ENCODE measurements at places on chromosomes 3 and 15.

- DNase-seq = no peak
Measured at GRCh38 chr3:172601066-172601832, 78.0 kb upstream of the TNFSF10 start.

- DNase-seq = no peak
Measured at GRCh38 chr3:111096487-111097209, 25.0 kb downstream of the NECTIN3 start.

DNA sequence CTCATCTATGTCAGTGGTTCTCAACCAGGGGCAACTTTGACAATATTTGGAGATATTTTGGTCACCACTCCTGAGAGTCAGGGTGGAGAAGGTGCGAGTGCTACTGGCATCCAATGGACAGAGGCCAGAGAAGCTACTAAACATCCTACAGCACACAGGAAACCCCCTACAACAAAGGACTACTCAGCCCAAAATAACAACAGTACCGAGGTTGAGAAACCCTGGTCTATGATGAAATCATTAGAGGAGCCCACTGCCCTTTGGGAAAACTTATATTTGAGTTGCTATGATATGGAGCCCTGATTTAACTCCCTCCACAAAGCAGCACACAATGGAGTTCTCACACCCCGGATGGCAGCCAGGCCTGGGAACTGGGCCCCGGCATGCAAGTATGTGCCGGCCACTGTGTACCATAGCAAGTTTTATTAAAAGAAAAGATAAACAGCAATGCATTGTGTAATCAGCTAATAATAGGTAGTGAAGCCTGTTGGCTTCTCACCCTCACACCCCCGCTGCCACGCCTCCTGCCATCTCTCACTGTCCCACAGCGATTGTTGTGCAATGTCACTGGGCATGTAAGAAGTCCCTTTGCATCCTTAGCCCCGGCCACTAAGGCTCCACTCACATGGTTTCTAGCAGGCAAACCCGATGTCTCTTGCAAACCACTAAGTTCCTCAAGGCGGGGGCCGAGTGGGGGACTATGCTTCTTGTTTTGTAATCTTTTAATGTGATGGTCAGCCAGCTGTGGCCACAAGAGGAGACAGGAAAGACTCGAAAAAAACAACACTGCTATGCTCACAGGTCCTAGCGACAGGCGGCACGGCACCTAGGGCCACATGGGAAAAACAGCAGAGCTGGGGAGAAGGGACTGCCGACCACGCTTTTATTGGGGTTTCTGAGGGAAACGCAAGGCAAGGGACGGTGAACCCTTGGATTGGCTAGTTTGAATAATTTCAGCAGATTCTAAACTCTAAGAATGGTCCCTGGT is 110.0 kb downstream of the AQP9 start:
- no peak for DNase-seq

- no peak for DNase-seq
Measured at GRCh38 chr3:63478990-63479660, 173.3 kb upstream of the SNTN start.

GRCh38 chr3:110067527-110067926 is 730.2 kb upstream of the DPPA4 start:
- no peak for DNase-seq

GRCh38 chr3:117228466-117228865 is 518.9 kb downstream of the TUSC7 start:
- peak; percentile 18 for DNase-seq

GRCh38 chr3:13821126-13821525 is 58.7 kb downstream of the WNT7A start:
- no peak for DNase-seq

DNA sequence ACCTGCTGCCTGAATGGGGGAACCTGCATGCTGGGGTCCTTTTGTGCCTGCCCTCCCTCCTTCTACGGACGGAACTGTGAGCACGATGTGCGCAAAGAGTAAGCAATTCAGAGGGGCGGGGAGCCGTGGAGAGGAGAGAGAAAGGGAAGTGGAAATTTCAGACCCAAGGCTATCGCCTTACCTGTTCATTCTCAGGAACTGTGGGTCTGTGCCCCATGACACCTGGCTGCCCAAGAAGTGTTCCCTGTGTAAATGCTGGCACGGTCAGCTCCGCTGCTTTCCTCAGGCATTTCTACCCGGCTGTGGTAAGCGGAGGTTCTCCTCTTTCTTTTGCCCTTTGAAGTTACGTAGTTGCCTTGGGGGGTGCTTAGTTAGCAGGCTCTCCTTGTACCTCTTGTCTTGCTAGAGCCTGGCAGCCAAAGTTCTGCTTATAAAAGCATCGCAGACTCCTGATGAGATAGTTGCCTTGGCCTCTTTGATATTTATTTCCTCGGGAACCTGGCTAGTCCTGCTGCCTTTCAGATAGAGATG is 13.7 kb upstream of the LRRC2 start:
- DNase-seq = no peak

- no peak for DNase-seq
Measured at GRCh38 chr15:76837474-76837873, 67.7 kb downstream of the SCAPER start.

- DNase-seq = no peak
Measured at GRCh38 chr3:119557877-119558269, 1.5 kb downstream of the CD80 start.

GRCh38 chr3:123305192-123305591 is 103.4 kb downstream of the SEC22A start:
- DNase-seq = no peak

DNA sequence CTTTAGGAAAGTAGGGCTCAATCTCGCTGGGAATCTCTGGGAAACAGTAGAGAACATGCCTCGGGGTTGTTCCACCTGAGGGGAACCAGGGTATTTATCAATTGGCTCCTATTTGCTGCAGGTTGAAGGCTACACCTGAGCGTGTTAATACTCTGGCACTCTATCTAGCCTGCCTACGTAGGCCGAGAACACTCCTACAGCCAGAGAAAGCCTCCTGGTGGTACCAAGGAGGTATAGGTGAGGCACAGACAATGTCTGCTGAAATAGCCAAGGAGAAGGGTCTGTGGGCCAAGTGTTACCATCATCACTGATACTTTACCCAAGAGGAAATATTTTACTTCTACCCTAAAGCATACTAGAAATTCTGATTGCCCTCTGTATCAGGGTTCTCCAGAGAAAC is 341.0 kb upstream of the UBE2E2 start:
- DNase-seq = no peak

- no peak for DNase-seq
Measured at GRCh38 chr15:25431836-25432561, 6.8 kb downstream of the UBE3A start.

DNA sequence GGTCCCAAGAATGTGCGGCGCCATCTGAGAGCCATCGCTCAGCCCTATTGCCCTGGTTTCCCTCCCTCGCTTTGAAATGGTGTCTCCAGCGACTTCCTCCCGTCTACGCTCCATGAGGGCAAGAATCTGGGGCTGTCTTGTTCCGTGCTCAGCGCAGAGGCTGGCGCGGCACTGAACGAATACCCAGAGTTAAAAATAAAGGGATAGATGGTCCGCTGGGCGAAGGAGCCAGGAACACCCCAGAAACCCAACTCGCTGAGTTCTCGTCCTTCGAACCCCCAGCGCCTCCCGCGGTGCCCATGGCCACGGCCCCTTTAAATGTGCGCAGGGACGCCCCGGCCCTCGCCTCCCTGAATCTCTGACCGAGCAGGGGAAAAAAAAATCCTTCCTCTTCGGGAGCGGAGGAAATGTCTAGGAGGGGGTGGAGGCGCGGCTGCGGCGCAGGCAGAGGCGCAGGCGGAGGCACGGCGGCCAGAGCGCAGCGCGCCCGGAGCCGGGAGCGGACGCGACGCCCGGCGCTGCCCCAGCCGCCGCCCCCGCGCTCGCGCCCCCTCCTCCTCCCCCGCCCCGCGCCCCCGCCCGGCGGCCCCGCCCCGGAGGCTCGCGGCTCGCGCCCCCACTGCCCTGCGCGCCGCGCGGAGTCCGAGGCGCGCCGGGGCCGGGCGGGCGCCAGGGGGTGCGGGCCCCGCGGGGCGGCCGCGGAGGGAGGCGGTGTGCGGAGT is 8.5 kb upstream of the FGD5 start:
- no peak for DNase-seq

GRCh38 chr15:35728219-35728940 is 182.4 kb upstream of the DPH6 start:
- peak; percentile 45 for DNase-seq

DNA sequence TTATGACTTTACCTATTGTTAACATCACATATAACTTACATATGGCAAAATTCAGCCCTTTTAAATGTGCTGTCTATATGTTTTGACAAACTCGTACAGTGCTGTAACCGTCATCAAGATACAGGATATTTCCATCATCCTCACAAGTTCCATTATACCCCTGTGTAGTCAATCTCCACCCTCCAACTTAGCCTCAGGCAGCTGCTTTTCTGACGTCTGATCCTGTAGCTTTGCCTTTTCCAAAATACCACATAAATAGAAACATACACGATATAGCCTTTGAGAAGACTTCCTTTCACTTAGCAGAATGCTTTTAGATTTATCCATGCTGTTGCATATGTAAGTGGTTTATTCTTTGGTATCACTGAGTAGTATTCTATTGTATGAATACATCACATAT is 47.1 kb downstream of the SLC12A1 start:
- DNase-seq = no peak

GRCh38 chr3:78148986-78149717 is 1109.3 kb downstream of the ROBO2 start:
- DNase-seq = no peak

- no peak for DNase-seq
Measured at GRCh38 chr3:38455639-38456430, 2.1 kb downstream of the ACVR2B start.

GRCh38 chr3:146050691-146051090 is 110.3 kb downstream of the PLOD2 start:
- DNase-seq = no peak

DNA sequence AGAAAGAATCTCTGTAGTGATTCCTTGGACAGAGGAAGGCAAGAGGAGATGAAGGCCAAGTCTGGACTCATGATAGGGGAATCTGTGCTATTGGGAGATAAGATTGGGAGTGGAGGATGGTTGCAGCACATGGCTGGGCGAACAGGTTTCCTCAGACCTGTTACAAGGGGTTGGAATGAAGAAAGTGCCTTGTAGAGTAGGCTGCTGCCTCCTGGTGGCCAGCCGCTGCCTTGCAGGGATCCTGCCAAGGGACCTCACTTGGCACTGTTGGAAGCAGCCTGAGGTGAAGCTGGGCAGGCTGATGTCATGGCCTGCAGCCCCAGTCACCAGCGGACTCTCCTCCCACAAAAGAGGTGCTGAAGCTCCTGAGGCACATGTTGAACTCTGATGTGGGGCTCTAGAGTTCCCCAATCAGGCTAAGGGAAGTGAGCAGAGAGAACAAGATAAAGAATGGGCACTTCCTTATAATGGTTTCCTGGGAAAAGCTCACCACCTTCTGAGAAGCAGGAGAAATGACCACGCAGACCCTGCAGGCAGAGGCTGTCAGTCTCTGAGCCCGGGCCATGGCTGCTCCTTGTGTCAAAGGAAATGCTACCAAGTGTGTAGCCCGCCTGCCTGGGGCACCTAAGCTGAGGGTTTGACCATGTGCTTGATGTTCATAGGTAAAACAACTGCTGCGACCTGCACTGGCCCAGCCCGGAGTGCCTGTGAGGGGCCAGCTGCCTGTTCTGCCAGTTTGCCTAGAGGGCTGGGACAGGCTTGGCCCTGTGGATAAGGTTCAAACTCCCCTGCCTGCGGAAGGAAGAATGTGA is 1.6 kb upstream of the TEX264 start:
- DNase-seq = peak; percentile 80

DNA sequence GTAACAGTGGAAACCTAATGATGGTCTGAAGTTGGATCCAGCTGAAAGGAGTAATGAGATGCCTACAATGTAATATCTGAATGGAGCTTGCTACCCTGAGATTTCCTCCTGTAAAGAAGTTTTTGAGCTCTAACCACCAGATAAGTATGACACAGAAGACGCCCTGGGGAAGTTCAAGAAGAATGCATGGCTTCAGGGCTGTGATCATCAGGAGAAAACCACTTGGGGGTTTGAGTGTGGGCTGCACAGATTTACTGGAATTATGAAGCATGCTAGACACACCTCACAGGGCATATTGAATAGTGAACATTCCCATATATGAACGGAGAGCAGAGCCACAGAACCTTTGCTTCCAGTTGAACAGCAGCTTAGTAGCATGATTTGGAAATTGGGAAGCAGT is 10.6 kb upstream of the CCDC80 start:
- DNase-seq = no peak

- DNase-seq = peak; percentile 59
Measured at GRCh38 chr3:184748219-184749135, 36.6 kb upstream of the MAGEF1 start.

DNA sequence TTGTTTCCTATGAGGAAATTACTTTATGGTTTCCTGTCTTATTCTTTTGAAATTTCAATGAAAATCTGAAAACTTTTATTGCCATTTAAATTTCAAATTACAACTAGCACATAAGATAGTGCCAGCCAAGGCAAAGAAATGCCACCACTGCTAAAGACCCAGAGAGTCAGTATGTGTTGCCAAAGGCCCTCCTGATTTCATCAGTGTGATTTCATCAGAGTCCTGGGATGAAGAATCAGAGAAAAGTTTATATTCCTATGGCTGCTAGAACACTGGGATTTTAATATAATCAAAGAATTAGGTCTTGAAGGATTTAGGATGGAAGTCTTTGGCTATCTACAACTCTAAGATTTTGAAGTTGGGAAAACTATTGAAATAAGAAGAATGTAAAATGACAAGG is 434.2 kb upstream of the CCDC54 start:
- no peak for DNase-seq

DNA sequence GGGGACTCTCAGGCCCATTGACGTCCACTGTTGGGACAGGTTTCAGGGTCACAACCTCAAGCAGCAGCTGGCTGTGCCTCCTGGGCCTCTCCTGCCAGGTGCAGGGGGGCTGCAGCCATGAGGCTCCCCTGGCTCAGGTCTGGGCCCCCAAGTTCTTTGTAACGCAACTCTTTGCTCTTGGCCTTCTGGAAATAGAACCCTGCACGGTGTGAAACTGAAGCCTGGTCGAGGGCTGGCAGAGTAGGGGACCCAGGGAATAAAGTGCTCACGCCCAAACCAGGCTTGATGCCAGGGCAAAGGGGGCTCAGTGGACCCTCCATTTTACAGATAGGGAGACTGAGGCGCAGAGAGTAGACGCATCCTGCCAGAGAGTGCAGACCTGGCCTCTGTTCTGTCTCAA is 771 bp downstream of the CALML4 start:
- no peak for DNase-seq

DNA sequence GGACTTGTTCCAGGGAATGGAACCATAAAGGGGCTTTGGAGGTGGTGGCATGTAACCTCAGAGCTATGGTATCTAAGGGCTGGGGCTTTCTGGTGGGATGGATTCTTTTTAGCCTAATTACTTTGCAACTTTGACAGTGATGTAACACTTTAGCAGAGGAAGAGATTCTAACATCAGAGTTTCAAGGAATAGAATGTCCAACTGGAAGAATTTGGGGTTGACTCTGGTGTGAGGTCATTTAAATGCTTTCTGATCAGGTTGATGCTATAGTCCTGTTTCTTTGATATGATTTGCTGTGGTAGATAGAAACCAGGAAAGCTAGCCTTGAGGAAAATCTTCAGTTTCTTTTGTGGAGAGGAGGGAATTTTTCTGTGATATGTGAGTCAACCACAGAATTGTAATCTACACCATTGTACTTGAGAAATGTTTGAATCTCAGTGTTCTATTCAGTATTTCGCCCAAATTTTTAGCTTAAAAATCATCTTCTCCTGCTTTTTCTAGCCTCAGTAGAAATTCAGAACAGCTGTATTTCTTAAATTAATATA is 40.0 kb downstream of the ATP2C1 start:
- no peak for DNase-seq

Data from DMS53 (cell line).